Muscle of back (tissue), 13 donors: ENCODE measurements at places on chromosomes 7 and 10. TPM values are rescaled to one million over a fixed set of nuclear protein-coding genes. Genes with fewer than 3 reads are reported as not detected.
A peak's percentile ranks its signal among the peaks of the same experiment; 100 is the strongest.

Gene MYPN
- polyA plus RNA-seq: 100 TPM

Gene NUTM2D
- 4.6 TPM for polyA plus RNA-seq

GRCh38 chr10:77212632-77213031, 425.0 kb downstream of the KCNMA1 start:
- no peak for DNase-seq

DNA sequence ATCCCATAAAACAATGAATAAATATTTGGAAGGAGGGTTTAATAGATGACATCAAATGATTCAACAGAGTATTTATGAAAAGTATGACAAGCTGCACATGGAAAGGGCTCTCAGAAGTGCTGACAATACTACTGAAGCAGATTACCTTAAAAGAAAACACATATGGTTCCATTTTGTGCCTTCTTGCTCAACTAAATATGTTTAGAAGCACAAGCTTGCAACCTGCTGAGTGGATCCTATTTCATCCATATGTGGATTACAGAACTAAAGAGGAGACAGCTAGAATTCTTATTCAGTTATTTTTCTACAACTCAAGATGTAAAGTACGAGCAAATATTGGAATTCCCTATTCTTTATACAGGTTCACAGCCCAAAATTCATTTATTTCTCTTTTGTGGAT, 340.6 kb downstream of the TFEC start:
- DNase-seq: no peak

- DNase-seq: peak; percentile 33
These were observed 117.7 kb downstream of the APBB1IP start for GRCh38 chr10:26555719-26556368.

DNA sequence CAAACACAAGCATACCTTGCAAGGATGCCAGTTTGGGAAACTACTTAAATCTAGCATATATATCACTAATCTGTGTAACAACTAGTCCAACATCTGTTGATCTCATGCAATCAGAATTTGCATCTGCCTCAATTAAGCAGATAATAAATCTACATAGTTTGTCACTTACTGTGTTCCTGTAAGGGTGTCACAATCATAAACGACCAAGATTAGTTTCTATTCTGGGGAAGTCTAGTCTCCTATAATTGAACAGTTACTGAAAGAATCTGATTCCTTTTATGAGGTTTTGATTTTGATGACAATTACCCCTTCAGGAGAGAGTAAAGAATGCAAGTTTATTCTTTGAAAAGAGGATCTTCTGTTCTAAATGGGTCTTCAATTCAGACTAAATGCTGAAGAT, 85.5 kb upstream of the LRRN3 start:
- no peak for DNase-seq

GRCh38 chr10:30011396-30011795, 48.0 kb downstream of the JCAD start:
- DNase-seq: no peak

DNA sequence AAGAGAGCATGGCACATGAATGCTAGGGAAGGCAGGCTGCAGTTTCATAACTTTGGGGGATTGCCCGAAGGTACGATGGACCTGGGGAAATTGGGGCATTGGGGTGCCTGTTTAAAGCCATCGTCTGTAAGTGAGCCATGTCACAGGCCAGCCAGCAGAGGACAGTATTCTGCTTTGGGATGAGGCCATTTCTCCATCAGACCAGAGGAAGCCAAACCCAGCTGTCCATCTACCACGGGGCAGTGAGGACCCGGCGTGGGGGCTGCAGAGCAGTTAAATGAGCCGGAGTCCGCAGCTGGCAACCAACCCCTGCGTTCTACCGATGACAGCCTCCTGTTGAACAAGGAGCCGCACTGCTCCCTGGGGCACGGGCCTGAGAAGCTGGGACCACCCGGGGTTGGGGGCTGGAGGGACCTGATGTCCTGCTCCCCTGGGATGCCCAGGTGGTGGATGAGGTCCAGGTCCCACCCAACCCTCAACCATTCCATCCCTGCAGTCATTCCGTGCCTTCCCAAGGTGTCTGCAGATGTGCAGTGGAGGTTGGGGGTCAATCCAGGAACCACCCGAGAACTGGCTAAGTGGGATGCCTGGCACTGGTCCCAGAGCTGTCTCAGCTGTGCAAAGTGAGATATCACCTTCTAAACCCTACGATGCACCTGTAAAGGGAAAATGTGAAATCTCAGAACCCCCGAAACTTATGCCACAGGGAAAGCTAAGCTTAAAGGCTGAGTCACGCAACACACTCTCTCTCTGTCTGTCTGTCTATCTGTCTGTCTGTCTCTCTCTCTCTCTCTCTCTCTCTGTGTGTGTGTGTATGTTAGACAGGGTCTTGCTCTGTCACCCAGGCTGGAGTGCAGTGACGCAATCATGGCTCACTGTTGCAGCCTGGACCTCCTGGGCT, 12.1 kb upstream of the RHBDD2 start:
- DNase-seq: peak; percentile 63
